ENCODE measurements at places on chromosomes 5 and 9. TPM values are rescaled to one million over a fixed set of nuclear protein-coding genes. Genes with fewer than 3 reads are reported as not detected.

The MLANA gene
- not detected for total RNA-seq

The IFNA21 gene
- not detected for total RNA-seq

DNA sequence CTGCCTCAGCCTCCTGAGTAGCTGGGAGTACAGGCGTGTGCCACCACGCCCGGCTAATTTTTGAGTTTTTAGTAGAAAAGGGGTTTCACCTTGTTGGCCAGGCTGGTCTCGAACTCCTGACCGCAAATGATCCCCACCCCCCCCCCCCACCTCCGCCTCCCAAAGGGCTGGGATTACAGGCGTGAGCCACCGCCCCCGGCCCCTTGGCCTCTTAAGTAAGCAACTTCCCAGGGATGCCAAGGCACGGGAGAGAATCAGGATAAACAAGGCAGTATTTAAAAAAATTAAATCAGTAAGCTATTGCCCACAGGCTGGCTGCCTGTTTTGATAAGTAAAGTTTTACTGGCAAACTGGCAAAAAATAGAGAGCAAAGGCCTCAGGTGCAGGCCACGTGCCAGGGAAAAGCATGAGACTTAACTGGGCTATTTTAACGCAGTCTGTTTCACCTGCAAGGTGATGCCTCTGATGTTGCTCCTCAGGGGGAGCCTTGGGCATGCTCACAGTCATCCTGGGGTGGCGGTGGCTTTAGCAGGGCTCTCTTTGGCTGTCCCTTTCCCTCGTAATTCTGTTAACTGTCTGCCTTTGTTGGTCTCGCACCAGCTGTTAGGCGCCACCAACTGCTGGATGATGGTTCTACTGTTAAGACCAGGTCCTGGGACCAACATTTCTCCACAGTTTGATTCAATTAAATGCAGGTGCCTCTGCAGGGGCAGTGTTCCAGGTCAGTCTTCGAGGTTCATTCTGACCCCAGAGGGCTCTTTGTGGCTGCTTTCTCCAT, 19.4 kb upstream of the RNF130 start:
- H3K27ac ChIP-seq, result no peak overlapping the region
- DNase-seq, result peak; percentile 14
- H3K4me3 ChIP-seq, result peak overlapping the region; percentile 50
- no peaks in the 10 kb centered on the region for H3K4me1 ChIP-seq
- H3K27me3 ChIP-seq, result peaks cover 2% of the 10 kb centered on the region

- no peaks in the 10 kb centered on the region for H3K36me3 ChIP-seq
- H3K4me3 ChIP-seq, result no peak overlapping the region
- H3K27me3 ChIP-seq, result no peaks in the 10 kb centered on the region
- no peak for DNase-seq
- no peaks in the 10 kb centered on the region for H3K4me1 ChIP-seq
Measured at GRCh38 chr5:6084376-6084775, 294.0 kb downstream of the MED10 start.

- H3K4me3 ChIP-seq, result no peak overlapping the region
- DNase-seq, result no peak
- H3K4me1 ChIP-seq, result no peaks in the 10 kb centered on the region
Measured at GRCh38 chr5:167001246-167001645, 1290.2 kb upstream of the WWC1 start.
